ENCODE measurements at places on chromosomes 3 and 15.

DNA sequence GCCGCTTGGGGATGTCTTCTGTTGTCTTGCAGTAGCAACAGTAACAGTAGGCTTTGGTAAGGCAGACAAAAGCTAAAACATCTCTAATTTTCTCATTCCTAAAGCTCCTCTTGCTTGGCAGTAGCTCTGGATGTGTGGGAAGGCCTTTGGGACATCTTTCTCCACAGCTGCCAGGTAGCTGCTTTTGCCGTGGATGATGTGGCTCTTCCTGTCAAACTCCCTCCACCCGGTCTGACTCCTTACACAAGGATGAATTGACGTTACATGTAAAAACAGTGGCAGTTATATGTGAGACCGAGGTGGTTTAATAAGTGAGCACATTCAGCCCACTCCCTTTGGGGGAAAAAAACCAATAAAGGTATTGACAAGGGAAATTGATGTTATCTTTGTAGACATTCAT is 309.1 kb downstream of the TUSC7 start:
- DNase-seq, result no peak

DNA sequence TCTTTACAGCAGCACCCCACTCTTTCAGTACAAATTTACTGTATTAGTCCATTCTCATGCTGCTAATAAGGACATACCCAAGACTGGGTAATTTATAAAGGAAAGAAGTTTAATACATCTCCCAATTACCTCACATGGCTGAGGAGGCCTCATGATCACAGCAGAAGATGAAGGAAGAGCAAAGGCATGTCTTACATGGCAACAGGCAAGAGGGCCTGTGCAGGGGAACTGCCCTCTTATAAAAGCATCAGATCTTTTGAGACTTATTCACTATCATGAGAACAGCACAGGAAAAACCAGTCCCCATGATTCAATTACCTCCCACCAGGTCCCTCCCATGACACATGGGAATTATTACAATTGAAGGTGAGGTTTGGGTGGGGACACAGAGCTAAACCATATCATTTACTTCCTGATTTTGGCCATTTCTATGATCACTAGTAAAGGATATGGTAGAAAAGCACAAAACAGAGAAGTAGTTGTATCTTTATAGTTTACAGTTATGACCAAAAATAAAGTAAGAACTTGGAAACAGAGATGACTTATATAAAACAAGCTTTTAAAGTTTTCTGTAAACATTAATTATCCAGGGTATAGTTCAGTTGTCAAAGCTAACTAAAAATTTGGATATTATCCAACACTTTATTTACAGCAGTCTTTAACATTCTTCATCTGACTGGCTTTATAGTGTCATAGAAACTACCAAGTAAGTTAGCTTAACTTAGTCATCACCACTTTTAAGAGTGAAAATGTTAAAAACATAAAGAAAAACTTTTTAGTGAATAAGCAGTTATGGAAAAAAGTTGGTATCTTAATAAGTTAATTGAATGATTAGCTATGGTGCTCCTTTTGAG is 40.2 kb downstream of the P2RY1 start:
- no peak for DNase-seq

GRCh38 chr3:47542471-47543173 is 29.1 kb upstream of the ELP6 start:
- no peak for DNase-seq

- DNase-seq, result no peak
These were observed 90.1 kb downstream of the IGF2BP2 start for GRCh38 chr3:185734725-185735096.

- no peak for DNase-seq
These were observed 29.1 kb upstream of the GNB5 start for GRCh38 chr15:52220251-52220650.

GRCh38 chr3:161540594-161540993 is 44.0 kb downstream of the OTOL1 start:
- DNase-seq, result no peak

DNA sequence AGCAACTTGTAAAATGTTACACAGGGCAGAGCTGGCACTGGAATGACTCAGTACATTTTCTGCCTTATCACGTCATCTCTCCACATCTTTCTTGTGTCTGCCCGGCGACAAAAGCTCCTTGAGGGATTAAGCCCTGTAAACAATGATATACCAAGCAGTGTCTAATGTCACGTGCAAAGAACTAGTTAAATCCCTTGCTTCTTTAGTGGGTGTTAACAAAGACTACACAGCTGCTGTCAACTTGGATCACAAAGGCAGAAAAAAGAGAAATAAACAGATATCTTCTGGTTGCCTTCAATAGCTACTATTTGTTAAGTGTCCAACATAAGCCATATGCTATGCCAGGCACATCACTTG is 48.1 kb upstream of the FRMD4B start:
- DNase-seq, result no peak

DNA sequence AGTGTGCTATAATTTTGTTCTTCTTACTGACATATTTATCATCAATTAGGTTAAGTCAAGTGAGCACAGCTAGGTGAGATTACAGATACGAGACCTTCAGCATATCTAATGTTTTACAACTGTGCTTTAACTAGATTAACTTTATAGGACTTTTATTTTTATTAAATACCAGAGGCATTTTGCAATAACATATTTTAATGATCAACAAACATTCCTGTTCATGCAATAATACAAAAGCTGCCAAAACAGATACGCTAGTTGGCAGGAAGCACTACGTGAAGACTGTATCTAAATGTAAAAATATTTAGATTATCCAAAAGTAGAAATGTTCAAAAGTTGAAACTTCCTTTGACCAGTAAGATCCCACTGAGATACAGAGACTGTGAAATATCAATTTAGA is 139.1 kb downstream of the CBLB start:
- no peak for DNase-seq

DNA sequence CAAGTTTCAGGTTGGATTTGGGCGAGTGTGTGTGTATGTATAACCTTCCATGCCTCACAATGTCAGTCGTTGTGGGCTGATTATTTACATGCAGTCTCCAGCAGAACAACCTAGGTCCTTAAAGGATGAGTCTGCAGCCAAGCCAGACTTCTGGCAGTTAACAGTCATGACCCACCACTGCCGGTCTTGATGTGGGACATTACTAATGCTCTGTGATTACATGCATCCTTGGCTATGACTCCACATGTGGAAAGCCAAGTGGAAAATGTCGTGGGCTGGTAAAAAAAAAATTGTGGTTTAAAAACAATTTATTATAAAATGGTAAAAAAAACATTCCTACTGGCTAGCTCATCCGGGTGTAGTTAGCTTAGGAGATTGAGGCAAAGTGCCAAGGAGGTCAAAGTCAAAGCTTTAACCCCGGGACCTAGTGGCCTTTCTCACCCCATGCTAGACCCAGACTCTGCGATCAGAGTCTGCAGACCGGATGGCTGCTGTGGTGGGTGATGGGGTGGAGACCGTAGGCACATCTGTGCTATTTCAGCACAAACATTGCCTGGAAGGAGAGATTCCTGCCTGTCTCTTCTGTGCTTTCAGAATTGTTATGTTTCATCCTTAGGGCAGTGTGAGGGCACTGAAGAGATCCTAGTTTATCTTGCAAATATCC is 6.8 kb downstream of the RARRES1 start:
- DNase-seq, result peak; percentile 80

DNA sequence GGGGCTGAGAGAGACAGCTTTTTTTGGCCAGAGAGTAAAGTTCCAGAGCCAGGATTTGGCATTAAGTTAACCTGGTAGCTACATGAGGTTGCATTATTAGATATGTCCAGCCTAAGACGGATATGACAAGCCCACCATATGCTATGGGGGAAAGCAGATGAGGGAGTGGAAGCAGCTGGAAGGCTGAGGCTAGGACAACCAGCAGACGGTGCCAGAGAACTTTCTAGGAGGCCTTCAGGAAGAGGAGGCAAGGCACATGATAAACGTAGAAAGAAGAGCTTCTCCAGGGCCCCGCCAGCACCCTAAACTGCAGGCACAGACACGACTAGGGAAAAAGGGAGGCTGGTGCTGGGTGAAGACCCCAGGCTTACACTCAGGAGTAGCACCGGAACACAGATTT is 87.0 kb downstream of the CTNNB1 start:
- no peak for DNase-seq

DNA sequence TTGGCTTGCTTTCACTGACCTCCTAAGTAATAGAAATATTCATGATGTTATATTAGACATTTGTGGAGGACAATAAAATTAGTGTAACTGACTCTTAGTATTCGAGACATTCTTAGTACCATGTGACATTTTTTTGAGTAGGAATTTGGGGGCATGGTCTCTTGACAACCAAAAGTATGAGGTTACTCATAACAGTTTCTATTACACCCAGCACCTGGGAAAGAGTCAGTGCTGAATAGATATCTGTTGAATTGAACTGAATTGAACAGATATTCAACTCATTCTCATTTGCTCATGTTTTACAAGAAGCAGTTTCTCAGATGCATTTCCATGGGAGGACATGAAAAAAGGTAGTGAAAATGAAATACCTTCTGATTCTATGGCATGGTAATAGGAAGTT is 84.4 kb downstream of the CMSS1 start:
- DNase-seq, result no peak
